Stimulated activated CD8-positive, alpha-beta memory T cell treated with anti-CD3 and anti-CD28 coated beads, Interleukin-15, amount 100 ng/mL, for 4 hours (primary cell): ENCODE measurements at places on chromosomes 5 and 9.

- no peak for DNase-seq
Measured at GRCh38 chr9:83023151-83023550, 39.8 kb downstream of the RASEF start.

GRCh38 chr5:158456756-158457155 lies 597.8 kb upstream of the CLINT1 start:
- DNase-seq: no peak

DNA sequence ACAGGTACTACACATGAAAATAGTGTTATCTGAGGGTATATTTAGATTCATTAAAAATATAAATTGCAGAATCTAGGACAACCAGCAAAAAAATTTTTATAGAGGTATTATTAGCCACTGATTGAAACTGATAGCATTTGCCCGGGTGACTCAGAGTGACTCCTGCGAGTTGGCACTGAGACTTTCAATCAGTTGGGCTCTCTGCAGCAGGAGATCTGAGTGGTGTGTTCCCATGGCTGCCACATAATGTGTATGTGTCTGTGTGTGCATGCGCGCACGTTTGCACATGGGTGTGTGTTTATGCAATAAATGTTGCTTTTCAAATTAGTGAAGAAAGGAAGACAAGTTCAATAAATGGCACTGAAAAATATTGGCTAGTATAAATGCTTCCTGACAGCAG lies 100.1 kb upstream of the MRPS30 start:
- no peak for DNase-seq

- DNase-seq: no peak
Measured at GRCh38 chr5:178232920-178233429, 373 bp upstream of the PHYKPL start.

- no peak for DNase-seq
Measured at GRCh38 chr5:54001976-54002775, 308.2 kb downstream of the ARL15 start.

DNA sequence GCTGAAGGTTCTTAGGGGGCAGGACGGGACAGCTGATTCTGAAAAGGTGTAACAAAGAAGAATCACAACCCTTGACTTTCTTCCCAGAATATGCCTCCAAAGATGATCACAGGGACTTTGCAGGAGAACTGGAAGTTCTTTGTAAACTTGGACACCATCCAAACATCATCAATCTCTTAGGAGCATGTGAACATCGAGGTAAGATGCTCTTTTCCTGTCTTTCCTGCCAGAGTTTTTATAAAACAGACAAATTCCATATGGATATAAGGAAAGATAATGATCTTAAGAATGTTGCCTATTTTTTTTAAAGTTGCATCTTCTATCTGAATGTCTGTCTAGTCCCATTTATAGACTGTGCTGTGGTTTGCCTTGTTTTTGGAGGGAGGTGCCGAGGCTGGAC lies 87.9 kb downstream of the EQTN start:
- no peak for DNase-seq

GRCh38 chr5:64599226-64599625 lies 91.1 kb upstream of the SHISAL2B start:
- no peak for DNase-seq

DNA sequence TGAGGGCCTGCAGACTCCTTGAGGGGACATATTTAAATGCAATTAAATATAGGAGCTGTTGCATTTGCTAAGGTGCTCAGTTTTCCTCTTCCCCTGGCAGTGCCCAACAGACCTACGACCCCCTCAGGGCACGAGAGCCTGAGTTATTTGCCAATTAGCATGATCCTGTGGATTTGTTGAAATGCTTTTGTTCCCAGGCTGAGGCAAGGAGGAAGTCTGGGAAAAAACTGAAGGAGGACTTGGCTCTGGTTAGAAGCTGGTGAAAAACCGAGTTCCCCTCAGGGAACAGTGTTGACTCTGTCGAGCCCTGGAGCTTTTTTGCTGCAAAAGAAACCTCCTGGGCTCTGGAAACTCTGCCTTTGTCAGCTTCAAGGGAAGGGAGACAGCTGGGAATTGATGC lies 103.6 kb upstream of the SHB start:
- DNase-seq: no peak

DNA sequence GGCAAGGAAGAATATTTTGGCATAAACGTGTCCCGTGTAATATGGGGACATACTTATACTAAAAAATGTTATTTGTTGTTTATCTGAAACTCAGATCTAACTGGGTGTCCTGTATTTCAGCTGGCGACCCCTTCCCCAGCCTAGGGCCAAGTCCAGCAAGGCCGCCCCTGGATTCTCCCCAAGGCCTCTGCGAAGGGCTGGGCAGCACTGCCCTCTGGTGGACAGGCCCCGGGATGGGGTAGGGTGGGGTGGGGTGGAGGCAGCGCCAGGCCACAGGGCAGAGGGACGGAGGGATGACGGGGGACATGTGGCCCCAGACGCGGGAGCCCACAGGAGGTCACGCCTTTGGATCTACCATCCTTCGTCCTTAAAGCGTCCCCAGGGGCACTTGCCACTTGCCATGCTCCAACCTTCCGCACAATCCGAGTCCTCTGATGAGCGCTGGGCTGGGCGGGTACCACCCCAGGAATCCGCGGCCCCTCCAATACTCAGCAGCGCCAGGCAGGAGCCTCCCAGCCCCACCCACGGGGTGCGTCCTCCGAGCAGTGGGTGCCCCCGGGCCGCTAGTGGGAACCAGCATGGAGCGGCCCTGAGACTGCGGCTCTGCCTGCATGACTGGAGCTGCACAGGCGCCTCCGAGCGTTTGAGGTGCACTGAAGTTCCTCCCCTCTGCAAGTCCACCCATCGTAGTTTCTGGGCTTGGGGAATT lies 7.1 kb upstream of the AGPAT2 start:
- DNase-seq: no peak

DNA sequence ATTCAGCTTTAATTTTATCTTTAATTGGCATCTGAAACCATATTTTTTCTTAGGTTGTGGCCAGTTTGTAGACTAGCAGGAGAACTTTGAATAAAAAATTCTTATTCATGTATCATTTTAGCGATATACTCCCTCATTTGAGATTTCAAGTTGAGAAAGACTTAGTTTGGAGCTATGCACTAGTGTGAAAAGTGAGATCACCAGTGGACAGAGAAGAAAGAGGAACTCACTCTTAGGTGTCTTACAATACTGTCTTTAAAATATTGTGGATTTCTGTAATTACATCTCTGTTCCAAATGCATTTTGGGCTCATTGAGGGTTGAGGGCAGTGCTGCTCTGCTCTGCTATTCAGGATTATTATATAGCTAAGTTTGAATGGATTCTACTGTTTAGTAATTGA lies 54.7 kb downstream of the NAA35 start:
- DNase-seq: no peak

DNA sequence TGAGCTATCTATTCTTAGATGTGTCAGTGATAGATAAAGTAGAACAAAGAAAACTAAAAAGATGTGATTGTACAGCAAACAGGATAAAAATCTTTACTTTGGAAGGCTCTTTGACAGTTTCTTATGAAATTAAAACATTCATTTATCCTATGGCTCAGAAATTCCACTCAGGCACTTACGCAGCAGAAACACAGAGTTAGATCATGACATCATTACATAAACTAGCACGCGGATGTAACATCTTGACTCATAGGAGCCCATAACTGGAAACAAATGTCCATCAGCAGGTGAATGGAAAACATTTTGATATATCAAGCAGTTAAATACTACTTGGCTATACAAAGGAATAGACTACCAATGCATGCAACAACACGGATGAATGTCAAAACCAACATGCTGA lies 45.3 kb downstream of the ICE1 start:
- DNase-seq: no peak

GRCh38 chr5:170533383-170533782 lies 29.6 kb downstream of the KCNIP1 start:
- DNase-seq: no peak
